Hematopoietic multipotent progenitor cell treated with erythropoietin and hydrocortisone succinate and interleukin-3 and kit ligand, for 17 days (in vitro differentiated cells): ENCODE measurements at places on chromosomes 7 and 10.

DNA sequence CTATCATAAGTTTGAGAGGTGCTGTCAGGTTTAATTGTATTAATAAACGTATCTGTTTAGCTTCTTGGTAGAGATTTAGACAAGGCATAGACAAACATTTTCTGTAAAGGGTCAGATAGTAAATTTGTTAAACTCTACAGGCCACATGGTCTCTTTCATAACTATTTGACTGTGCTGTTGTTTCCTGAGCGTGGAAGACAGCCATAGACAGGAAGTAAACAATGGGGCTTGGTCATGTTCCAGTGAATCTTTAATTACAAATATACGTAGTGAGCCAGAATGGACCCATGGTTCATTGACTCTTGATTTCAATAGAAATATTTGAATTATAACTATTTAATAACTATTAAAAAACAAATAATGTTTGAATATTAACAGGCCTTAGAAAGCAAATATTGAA, 451.1 kb downstream of the SH2D4B start:
- DNase-seq = no peak

DNA sequence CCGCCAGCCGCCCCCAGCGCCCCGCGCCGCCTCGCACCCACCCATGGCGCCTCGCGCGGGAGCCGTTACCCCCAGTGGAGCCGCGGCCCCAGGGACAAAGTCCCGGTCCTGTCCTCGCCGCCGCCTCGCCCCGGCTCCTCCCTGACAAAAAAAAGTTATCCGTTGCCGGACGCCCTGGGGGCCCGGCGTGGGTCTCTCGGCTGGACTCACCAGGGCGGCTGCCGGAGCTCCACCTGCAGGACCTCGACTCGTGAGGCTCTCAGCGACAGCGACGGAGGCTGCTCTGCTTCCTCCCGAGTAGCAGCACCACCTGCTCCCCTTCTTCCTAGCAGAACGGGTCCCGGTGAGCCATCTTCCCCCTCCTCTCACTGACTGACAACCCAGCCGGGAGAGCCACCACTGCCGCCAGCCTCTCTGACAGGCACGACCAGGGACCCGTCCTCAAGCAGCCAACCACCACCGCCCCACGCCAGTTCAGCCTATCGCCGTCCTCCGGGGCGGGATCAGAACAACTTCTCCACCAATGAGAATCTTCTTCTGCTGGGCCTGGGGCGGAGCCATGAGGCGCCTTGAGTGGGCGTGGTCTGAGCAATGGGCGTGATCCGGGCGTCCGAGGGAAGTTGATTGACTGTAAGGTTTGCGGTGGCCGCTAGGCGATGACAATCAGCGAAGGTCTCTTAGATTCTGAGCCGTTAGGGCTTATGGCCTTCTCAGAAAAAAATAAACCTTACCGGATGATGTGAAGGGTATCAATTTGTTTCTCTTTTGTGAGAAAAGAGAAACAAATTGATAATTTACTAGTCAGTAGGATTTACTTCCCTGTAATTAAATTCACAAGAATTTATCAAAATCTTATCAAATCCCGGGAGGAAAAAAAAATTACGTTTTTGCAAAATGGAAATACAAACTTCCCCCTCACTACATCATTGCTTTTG, at the start of gene HYCC1:
Gene HYCC1 (minus strand): TSS at position 416 of the 935 bp plus-strand sequence. CDS start 23,019 bp downstream, outside the sequence.
- DNase-seq = peak; percentile 99

DNA sequence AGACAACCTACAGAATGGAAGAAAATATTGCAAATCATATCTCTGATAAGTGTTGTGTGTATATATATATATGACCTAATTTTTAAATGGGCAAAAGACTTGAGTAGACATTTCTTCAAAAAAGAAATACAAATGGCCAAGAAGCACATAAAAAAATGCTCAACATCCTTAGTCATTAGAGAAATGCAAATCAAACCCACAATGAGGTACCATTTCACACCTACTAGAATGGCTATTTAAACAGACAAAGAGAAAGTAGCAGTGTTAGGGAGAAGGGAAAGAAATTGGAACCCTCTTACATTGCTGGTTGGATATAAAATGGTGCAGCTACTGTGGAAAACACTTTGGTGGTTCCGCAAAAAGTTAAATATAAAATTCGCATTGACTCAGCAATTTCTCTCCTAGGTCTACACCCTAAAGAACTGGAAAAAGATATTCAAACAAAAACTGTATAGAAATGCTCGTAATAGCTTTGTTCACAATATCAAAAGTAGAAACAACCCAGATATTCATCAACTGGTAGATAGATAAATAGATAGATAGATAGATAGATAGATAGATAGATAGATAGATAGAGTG, 16.3 kb downstream of the ACSL5 start:
- no peak for DNase-seq

GRCh38 chr10:72001033-72001395, 36.8 kb downstream of the CHST3 start:
- DNase-seq = no peak

DNA sequence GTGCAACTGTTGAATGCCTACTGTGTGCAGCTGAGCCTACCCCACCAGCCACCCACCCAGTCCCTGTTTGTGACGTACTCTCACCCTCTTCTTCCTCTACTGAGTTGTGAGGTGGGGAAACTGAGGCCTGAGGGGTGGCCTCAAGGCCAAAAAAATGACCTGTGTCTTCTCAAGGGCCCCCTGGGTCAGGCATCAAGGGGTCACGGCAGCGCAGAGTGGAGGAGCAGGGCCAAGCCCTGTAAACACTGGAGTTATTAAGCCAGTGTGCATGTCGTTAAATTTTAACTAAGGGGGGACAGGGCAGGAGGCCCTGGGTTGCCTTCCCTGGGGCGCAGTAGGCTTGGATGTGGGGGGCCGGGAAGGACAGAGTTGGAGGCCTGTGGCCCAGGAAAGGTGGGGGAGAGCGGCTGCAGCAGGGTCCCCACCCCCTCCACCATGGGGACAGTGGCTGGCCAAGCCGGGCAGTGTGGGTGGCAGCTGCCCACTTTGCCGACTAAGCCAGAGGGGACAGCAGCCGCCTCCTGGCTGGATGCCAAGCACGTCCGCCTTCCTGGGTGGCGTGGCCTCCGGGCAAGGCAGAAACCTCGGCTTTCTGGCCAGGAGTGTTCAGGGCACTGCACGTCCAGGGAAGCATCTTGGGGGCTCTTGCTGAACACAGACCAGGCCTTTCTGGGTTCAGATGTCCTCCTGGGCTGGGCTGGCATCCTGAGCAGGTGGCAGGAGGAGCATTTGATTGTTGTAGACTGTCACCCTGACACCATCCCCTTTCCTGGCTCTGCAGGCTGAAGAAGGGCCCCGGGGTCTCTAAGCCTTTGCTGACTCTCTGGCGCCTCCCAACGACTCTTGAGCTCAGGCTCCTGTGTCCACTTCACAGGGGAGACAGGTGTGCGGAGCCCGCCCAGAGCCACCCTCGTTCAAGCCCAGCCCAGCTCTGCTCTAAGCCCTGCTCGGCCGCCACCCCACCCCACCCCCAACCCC, 1.9 kb downstream of the SLC29A4 start:
- no peak for DNase-seq

GRCh38 chr7:1713502-1714484, 43.7 kb downstream of the ELFN1 start:
- DNase-seq = no peak

- no peak for DNase-seq
These were observed 114.9 kb upstream of the RAB11FIP2 start for GRCh38 chr10:118161461-118162246.

DNA sequence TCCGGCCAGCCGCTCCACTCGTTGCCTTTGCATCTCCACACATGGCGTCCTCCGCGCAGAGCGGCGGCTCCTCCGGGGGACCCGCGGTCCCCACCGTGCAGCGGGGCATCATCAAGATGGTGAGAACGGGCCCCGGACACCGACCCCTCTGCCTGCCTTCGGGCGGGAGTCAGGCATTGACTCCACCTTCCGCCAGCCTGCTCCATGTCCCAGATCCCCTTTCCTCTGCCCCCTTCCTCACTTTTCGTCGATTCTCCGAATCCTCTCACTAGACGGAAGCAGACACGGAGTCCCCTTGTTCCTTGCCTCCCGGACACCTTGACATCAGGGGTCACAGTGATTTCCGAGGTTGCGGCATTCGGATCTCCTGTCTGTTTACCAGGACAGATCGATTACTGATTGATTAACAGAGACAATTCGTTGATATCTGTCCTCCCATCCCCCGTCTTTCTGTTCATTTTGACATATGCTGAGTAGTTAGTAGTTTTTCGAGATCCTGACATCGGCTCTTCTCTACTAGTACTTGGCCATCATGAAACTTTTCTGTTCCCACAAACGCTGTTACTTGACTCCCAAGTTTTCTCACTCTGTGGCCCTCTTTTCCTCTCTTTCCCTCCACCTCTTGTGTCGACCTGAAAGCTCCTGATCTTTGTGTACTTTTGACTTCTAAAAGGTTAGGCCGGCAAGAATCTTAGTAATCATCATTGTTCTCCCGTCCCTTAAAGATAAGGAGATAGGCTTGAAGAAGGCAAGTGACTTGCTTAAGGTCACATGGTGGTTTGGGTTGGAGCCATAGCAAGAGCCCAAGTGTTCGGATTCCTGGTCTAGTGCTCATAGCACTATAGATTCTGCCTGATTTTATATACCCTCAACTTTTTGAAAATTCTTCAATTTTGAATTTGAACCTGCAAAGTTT, 597 bp downstream of the SND1 start:
- DNase-seq = peak; percentile 41

GRCh38 chr7:129376076-129376777, 58.0 kb upstream of the STRIP2 start:
- DNase-seq = peak; percentile 46

GRCh38 chr7:138173548-138173947, 97.3 kb downstream of the AKR1D1 start:
- DNase-seq = no peak

DNA sequence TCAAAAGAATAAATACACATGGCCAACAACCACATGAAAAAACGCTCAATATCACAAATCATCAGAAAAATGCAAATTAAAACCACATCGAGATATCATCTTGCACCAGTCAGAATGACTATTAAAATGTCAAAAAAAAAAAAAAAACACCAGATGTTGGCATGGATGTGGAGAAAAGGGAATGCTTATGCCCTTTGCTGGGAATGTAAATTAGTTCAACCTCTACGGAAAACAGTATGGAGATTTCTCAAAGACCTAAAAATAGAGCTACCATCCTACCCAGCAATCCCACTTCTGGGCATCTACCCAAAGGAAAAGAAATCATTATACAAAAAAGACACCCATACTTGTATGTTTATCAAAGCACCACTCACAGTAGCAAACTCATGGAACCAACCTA, 45.0 kb upstream of the DIP2C start:
- DNase-seq = no peak

DNA sequence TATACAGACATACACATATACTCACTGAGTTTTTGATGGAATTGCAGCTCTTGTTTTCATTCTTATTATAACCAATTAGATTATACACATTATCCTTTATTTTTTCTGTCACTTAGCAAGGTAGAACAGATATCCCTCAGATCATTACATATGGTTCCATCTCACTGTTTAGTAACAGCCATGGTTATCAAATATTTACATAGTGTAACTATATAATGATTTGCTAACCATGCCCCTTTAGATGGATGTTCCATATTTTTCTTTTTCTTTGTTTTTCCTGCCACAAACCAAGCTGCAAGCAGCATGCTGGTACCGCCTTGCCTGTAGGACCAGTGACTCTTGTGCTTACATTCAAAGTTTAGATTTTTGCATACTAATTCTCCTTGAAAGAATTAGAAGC, 163.4 kb upstream of the NFE2L3 start:
- DNase-seq = no peak

DNA sequence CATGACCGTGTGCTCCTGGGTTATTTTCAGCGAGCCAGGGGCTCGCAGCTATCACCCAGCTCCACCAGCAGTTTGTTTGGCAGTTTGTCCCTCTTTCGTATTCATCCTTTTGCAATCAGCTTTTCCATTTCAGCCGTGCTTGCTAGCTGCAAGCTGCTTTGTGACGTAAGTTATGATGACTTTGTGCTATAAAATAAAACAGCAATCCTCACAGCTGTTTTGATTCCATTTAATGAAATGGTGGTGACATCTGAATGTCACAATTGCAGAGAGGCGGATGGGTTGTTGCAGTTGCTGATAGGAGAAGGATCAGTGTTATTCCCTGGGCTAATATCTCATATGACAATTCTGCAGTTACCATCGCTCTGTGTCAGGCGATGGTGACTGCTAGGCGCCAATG, 251.7 kb downstream of the SNX10 start:
- DNase-seq = no peak

- no peak for DNase-seq
These were observed 347.0 kb upstream of the MTPN start for GRCh38 chr7:136324073-136324704.
